ENCODE measurements at places on chromosomes 3 and 15. TPM values are rescaled to one million over a fixed set of nuclear protein-coding genes. Genes with fewer than 3 reads are reported as not detected.

- H3K4me1 ChIP-seq = peaks cover 32% of the 10 kb centered on the region
- peak overlapping the region; percentile 54 for H3K27ac ChIP-seq
- H3K36me3 ChIP-seq = no peaks in the 10 kb centered on the region
- DNase-seq = no peak
- H3K27me3 ChIP-seq = no peaks in the 10 kb centered on the region
These were observed 8.5 kb downstream of the LIPC start for GRCh38 chr15:58440158-58440910.

GRCh38 chr3:175668300-175668699 is 809.2 kb downstream of the NAALADL2 start:
- H3K27me3 ChIP-seq = no peaks in the 10 kb centered on the region
- H3K27ac ChIP-seq = no peak overlapping the region
- no peak overlapping the region for H3K4me3 ChIP-seq
- H3K4me1 ChIP-seq = no peaks in the 10 kb centered on the region
- no peaks in the 10 kb centered on the region for H3K36me3 ChIP-seq
- DNase-seq = no peak

DNA sequence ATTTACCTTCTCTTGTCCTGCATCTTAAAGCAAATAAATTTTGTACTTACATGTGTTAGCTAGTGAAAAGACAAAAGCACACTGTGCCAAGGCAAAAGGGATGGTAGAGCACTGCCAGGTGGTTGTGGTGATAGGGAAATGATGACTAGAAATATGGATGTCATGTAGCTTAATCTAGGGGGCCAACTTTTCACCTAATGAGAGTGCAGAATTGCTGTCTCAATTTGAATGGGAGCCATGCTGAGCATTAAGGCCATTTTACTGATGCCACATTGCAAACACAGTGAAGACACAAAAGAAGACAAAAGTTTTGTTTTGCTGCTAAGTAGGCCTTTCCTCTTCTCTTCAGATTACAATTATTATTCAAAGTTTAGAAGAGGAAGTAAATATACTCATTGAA is 274.7 kb downstream of the PDCD6IP start:
- DNase-seq = no peak
- no peak overlapping the region for H3K27ac ChIP-seq
- H3K4me3 ChIP-seq = no peak overlapping the region
- no peaks in the 10 kb centered on the region for H3K36me3 ChIP-seq
- no peaks in the 10 kb centered on the region for H3K4me1 ChIP-seq

DNA sequence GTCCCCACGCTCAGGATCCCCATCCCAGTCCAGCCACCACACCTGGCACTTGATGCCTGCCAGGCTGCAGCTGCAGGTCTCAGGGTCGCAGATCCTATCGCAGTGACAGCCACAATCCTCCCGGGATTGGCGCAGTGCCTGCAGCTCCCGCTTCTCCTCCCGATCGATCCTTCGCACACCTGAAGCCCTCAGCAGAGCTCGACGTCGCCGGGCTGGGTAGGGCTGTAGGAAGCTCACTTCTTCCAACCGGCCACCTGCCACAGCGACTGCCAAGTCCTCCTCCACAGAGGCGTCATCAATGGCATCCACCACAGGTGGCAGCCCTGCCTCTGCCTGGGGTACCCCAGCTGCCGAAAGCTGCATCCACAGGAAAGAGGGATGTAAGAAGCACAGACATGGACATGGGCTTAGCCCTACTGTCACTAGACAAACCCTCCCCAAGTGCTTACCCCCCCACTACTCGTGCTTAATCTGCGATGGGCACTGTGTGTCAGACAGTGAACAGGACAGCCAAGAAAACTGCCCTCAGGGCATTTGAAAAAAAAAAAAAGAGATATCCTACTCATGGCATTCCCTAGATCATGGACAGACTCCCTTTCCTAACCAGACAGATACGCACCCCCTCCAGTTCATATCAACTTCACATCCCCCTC is 9.2 kb downstream of the CSRNP1 start:
- H3K27me3 ChIP-seq = no peaks in the 10 kb centered on the region
- peak overlapping the region; percentile 77 for H3K27ac ChIP-seq
- peak; percentile 56 for DNase-seq
- H3K4me3 ChIP-seq = no peak overlapping the region
- peaks cover 66% of the 10 kb centered on the region for H3K36me3 ChIP-seq

DNA sequence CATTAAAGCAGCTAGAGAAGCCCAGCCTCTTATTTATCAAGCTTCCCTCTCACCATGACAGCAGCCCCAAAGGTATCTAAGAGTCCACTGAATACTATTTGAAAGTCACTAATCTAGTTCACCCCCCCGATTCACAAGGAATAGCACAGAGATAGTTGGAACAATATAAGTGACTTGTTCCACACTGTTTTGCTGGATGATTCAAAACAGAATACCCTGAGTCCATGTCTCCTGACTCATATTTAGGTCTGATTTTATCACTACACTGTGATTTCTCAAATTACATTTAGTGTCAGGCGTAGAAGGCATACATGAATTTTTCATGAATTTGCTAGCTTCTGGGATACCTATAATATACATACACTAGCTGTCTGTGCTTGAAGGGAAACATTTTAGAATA is 18.7 kb upstream of the EOGT start:
- DNase-seq = no peak
- H3K27me3 ChIP-seq = no peaks in the 10 kb centered on the region
- peaks cover 3% of the 10 kb centered on the region for H3K36me3 ChIP-seq
- H3K4me3 ChIP-seq = no peak overlapping the region

- DNase-seq = no peak
- no peaks in the 10 kb centered on the region for H3K36me3 ChIP-seq
- H3K27ac ChIP-seq = no peak overlapping the region
- H3K27me3 ChIP-seq = no peaks in the 10 kb centered on the region
These were observed 639 bp upstream of the ITIH3 start for GRCh38 chr3:52793702-52794611.

DNA sequence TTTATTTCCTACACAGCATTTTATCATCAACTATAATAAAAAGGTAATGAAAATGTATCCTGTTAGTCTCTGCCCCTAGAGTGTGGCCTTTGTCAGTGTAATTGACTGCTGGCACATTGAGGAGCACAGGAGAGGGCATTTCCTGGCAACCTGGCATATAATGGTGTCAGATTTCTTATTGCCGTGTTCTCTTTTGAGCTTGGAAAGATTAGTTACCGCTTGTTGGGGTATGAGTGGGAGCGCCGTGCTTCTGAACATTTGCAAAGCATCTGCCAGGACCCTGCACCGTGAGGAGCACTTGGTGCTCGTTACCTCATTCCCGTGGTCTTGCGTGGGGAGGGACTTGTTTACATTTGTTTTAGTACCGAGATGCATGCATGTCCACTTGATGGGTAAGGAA is 124.4 kb downstream of the PTPRG start:
- no peaks in the 10 kb centered on the region for H3K27me3 ChIP-seq
- peaks cover 46% of the 10 kb centered on the region for H3K4me1 ChIP-seq
- no peak for DNase-seq
- H3K27ac ChIP-seq = peak overlapping the region; percentile 7
- H3K36me3 ChIP-seq = no peaks in the 10 kb centered on the region
- H3K4me3 ChIP-seq = no peak overlapping the region

- H3K27ac ChIP-seq = no peak overlapping the region
- no peak for DNase-seq
- H3K36me3 ChIP-seq = no peaks in the 10 kb centered on the region
- no peak overlapping the region for H3K4me3 ChIP-seq
These were observed 120.0 kb downstream of the ATP1B3 start for GRCh38 chr3:141996437-141996836.

- H3K27me3 ChIP-seq = no peaks in the 10 kb centered on the region
- no peak overlapping the region for H3K4me3 ChIP-seq
- H3K4me1 ChIP-seq = no peaks in the 10 kb centered on the region
- no peaks in the 10 kb centered on the region for H3K36me3 ChIP-seq
These were observed 149.8 kb downstream of the TMCO5A start for GRCh38 chr15:38084289-38084688.

DNA sequence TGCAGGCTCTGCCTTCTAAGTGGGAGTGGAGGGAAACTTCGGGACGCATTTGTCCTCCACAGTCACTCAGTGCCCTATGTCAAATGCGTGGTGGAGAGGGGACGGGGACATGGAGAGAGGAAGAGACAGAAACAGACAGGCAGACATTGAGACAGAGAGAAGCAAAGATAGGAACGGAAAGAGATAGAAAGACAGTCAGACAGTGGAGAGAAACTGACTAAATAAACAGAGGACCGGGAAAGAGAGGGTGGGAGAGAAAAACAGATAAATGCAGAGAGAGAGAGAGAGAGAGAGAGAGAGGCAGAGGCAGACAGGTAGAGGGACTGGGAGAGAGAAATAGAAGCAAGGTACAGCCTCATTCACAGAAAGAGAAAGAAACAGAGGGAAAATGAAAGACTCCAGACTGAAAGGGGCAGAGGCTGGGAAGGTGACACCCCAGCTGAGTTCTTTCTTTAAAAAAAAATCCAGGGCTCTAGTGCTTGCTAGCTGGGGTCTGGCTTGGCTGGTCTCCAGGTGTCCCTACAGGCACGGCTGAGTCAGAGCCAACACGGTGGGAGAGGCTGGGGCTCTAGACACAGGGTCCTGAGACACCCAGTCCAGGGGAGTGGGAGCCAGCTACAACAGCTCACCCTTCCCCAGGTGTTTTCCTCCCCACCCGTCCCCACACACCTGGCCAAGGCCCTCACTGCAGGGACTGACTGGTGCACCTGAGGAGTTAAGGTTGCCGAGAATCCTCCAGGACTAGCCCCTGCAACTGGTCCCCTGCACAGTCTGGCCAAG is 506.1 kb upstream of the PROK2 start:
- DNase-seq = no peak
- H3K27me3 ChIP-seq = peaks cover 10% of the 10 kb centered on the region
- no peaks in the 10 kb centered on the region for H3K36me3 ChIP-seq
- no peak overlapping the region for H3K4me3 ChIP-seq
- no peak overlapping the region for H3K27ac ChIP-seq

GRCh38 chr15:48427960-48428547 is 96.8 kb downstream of the DUT start:
- H3K27ac ChIP-seq = no peak overlapping the region
- H3K27me3 ChIP-seq = no peaks in the 10 kb centered on the region
- no peaks in the 10 kb centered on the region for H3K4me1 ChIP-seq
- no peaks in the 10 kb centered on the region for H3K36me3 ChIP-seq

GRCh38 chr3:72555714-72556113 is 292.5 kb downstream of the SHQ1 start:
- H3K4me1 ChIP-seq = no peaks in the 10 kb centered on the region
- no peak for DNase-seq
- no peaks in the 10 kb centered on the region for H3K36me3 ChIP-seq
- no peaks in the 10 kb centered on the region for H3K27me3 ChIP-seq

DNA sequence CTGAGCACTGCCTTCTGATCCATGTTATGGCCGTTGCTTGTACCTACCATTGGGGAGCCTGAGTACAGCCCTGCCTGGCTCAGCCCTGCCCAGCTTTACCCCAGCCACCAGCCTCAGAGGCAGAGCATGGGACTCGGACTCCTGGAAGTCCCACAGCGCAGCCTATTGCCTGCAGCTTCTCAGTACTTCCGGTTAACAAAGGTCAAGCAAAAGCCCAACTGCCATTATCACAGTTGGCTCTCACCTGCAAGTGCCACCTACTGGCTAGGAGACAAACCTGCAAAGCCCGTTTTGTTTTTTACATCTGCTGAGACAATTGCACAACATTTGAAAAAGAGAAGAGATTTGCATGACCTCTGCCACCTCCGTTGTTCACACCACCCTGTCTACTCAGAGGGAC is 1081.7 kb downstream of the NAALADL2 start:
- DNase-seq = no peak
- no peaks in the 10 kb centered on the region for H3K4me1 ChIP-seq
- no peak overlapping the region for H3K27ac ChIP-seq
- no peak overlapping the region for H3K4me3 ChIP-seq
- no peaks in the 10 kb centered on the region for H3K27me3 ChIP-seq

- H3K4me1 ChIP-seq = no peaks in the 10 kb centered on the region
- no peak overlapping the region for H3K4me3 ChIP-seq
- H3K36me3 ChIP-seq = no peaks in the 10 kb centered on the region
- no peaks in the 10 kb centered on the region for H3K27me3 ChIP-seq
- DNase-seq = no peak
These were observed 331.9 kb upstream of the WNT5A start for GRCh38 chr3:55819005-55819404.

DNA sequence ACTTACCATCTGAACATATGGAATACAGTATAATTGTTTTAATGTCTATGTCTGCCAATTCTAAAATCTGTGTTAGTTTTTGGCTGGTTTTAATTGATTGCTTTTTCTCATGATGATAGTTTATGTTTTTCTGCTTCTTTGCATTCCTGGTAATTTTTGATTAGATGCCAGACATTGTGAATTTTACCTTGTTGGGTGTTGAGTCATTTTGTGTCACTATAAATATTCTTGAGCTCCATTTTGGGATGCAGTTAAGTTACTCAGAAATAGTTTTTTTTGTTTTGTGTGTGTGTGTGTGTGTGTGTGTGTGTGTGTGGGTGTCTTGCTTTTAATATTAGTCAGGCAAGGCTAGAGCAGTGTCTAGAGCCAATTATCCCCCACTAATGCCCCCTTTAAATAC is 818.8 kb upstream of the NR2F2 start:
- H3K36me3 ChIP-seq = no peaks in the 10 kb centered on the region
- H3K4me3 ChIP-seq = no peak overlapping the region
- no peak for DNase-seq
- no peaks in the 10 kb centered on the region for H3K4me1 ChIP-seq

- H3K4me1 ChIP-seq = no peaks in the 10 kb centered on the region
- H3K4me3 ChIP-seq = no peak overlapping the region
- peaks cover 6% of the 10 kb centered on the region for H3K36me3 ChIP-seq
- no peak overlapping the region for H3K27ac ChIP-seq
- H3K27me3 ChIP-seq = no peaks in the 10 kb centered on the region
These were observed 44.2 kb upstream of the CSPG5 start for GRCh38 chr3:47622671-47623461.

SLC28A1 gene
- total RNA-seq = 0.23 TPM

MST1R gene
- total RNA-seq = 0.61 TPM

SPINK8 gene
- total RNA-seq = not detected

SPSB4 gene
- total RNA-seq = 0.59 TPM

SNRPA1 gene
- 35.4 TPM for total RNA-seq

SNTN gene
- total RNA-seq = not detected

PPP4R2 gene
- 60.9 TPM for total RNA-seq

NPRL2 gene
- total RNA-seq = 17.7 TPM

ISG20 gene
- 5.0 TPM for total RNA-seq

TMCO5A gene
- total RNA-seq = not detected

ADGRG7 gene
- total RNA-seq = not detected

PDZRN3 gene
- total RNA-seq = 39.3 TPM

TEX9 gene
- total RNA-seq = 0.38 TPM
